Islet precursor cell (in vitro differentiated cells): ENCODE measurements at places on chromosomes 7 and 10.

GRCh38 chr10:105075031-105075430, 433.9 kb downstream of the SORCS3 start:
- no peak for DNase-seq

- DNase-seq: peak; percentile 64
Measured at GRCh38 chr7:44967571-44968446, 11.0 kb downstream of the MYO1G start.

DNA sequence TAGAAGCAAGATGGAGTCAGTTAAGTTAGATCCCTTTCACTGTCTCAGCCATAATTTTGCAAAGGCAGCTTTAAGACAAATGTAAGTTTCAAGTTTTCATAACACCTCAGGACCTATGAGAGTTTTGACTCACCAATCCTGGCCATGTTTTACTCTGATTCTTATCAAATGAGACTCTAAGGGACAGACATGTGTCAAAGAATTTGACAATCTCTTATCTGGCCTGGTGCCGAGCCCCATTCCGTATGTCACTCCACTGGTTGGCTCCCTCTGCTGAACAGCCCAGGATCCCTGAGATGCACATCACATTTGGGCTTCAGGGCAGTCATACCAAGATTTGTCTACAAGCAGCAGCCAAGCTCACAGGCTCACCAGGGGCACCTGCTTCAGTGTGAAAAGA, 187.6 kb upstream of the STK17A start:
- DNase-seq: no peak

DNA sequence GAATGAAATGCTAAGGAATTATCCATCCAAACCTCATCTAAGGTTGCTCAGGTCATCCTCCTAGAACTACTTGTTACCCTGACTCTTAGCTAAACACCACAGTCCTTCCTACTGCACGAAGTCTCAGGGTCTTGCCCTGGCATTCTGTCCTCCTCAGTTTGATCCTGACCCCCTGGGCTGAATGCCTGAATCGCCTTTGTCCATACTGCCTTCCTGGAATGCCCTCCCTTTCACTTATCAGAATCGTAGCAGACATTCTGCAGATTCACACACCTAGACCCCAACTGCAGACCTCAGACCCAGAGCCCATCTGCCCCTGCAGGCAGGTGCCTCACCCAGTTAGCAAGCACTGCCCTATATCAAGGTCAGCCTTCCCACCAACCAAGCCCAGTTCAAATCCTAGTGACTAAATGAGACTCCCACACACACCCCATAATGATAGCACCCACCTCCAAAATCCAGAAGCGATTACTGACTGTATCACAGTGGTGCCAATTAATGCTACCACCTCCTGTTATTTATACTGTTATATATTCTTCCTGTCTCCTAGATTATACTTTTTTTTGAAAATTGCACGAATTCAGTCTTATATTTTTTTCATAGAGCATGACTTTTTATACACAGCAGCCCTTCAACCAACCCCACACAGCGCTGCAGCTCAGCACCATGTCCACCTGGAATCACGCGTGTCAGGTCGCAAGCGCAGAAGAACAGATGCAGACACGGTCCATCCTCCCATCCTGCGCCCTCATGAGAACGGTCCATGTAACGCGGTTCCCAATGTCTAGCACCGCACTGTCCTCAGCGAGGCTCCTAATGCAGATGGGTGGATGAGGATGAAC, 3.7 kb downstream of the PARD3 start:
- DNase-seq: no peak

DNA sequence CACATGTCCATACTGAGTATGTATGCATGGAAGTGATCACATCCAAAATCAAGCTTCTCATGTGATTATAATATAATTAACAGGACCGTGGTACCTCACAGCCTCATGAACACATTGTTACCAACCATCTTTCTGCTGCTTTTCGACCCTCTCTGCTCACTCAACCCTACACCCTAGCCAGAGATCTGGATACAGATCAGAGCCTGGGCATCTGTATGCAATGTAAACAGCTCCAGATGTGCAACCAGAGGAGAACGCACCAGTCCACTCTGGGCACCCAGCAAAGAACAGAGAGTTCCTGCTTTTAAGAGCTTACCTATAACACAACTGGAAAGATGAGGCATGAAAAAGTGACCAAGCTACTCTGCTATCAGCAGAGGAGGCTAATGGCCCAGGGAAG, 145.1 kb downstream of the FGFR2 start:
- no peak for DNase-seq

DNA sequence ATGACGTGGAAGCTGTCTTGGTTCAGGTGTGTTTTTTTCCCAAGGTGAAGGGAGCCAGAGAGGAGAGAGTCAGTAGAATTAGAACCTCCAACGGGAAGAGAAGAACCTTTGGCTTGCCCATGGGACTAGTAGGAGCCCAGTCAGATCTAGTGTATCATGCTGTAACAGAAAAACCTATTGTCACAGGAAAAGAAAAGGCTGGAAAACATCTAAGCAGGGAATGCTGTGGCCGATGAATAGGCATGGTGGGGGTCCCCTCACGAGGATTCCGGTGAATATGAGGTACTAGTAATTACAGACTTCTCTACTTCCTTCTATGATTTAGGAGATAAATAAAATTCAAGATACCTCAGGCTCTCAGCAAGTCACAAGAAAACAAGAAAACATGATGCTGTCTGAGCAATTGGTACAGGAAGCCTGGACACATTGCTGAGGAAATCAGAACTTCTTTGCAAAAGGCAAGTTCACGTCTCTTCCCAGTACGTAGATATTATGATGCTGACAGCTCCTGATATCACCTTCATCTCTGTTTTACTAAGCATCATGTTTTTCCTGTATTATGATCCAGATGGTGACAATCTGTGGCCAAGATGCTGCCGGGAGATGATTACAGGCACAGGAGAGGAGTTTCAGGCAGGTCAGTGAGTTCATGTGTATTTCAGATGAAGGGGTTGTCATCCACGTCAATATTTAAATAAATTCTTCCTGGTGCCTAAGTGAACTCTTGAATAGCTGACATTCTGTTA, 54.3 kb upstream of the NPY start:
- DNase-seq: no peak
